ENCODE measurements at places on chromosomes 5 and 9. TPM values are rescaled to one million over a fixed set of nuclear protein-coding genes. Genes with fewer than 3 reads are reported as not detected.

GNA14 gene
- total RNA-seq = 10.4 TPM

C5orf63 gene
- 8.5 TPM for total RNA-seq

CEL gene
- total RNA-seq = 1.0 TPM

GBGT1 gene
- 21.6 TPM for total RNA-seq

OCLN gene
- 127 TPM for total RNA-seq

GRCh38 chr9:135356796-135357195, 122.8 kb upstream of the PPP1R26 start:
- H3K36me3 ChIP-seq = no peaks in the 10 kb centered on the region
- no peaks in the 10 kb centered on the region for H3K27me3 ChIP-seq
- DNase-seq = no peak
- no peak overlapping the region for H3K4me3 ChIP-seq
- H3K4me1 ChIP-seq = no peaks in the 10 kb centered on the region

GRCh38 chr9:135485385-135485784, 5.8 kb downstream of the PPP1R26 start:
- no peaks in the 10 kb centered on the region for H3K36me3 ChIP-seq
- no peaks in the 10 kb centered on the region for H3K4me1 ChIP-seq
- no peaks in the 10 kb centered on the region for H3K27me3 ChIP-seq
- DNase-seq = no peak
- H3K27ac ChIP-seq = no peak overlapping the region
- no peak overlapping the region for H3K4me3 ChIP-seq

DNA sequence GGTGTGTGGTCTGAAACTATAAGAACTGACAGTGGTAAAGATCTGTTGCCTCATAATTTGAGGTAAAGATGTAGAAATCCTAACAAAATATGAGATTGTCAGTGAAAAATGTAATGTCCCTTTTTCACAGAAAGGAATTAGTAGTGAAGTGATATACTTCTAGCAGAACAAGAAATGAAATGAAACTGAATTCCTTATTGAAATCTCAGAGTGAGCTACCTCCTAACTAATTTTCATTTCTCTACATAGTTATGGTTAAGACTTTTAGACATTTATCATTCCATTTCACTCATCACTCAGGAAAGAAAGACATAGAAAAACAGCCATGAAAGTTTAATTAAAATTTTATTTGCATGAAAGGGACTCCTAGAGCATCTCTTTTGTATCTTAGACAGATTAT, 48.7 kb downstream of the TMEM174 start:
- no peak overlapping the region for H3K4me3 ChIP-seq
- DNase-seq = no peak
- no peaks in the 10 kb centered on the region for H3K36me3 ChIP-seq
- H3K27me3 ChIP-seq = no peaks in the 10 kb centered on the region
- no peak overlapping the region for H3K27ac ChIP-seq
- H3K4me1 ChIP-seq = no peaks in the 10 kb centered on the region

DNA sequence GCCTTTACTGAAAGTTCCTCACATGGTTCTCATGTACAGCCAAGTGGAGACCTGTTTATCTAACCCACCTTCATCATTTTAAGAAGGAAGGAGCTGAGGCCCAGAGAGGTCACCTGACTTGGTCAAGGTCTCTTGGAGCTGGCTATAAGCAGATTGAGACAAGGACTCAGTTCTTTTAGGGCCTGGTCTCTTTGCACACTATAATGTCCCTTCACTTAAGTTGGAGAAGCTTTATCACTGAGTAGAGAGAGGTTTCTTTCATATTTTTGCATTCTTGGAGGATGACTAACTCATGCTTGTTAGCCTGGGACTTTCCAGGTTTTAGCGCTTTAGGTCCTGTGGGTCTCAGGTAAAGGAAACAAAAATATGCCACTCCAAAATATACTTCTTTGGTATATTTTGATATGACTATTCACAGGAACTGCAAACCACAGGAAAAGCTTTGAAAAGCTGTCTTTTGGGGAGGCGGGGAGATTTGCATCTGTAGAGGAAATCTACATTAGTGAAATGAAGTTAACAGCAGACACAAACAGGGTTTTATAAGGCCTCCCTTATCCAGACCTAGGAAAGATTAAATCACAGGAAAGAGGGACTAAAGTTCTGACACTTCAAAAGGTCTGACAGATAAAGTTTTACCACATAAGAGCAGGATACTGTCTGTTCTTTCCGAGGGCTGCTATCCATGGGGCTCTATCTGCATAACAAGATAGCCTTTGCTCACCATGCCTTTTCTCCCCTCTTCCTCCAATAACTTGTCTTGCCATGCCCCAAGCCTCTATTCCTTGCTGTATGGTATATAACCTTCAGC, 95.8 kb upstream of the ANKRD55 start:
- DNase-seq = no peak
- H3K27ac ChIP-seq = no peak overlapping the region
- H3K4me3 ChIP-seq = no peak overlapping the region
- H3K4me1 ChIP-seq = peaks cover 2% of the 10 kb centered on the region
- no peaks in the 10 kb centered on the region for H3K36me3 ChIP-seq
- H3K27me3 ChIP-seq = no peaks in the 10 kb centered on the region

DNA sequence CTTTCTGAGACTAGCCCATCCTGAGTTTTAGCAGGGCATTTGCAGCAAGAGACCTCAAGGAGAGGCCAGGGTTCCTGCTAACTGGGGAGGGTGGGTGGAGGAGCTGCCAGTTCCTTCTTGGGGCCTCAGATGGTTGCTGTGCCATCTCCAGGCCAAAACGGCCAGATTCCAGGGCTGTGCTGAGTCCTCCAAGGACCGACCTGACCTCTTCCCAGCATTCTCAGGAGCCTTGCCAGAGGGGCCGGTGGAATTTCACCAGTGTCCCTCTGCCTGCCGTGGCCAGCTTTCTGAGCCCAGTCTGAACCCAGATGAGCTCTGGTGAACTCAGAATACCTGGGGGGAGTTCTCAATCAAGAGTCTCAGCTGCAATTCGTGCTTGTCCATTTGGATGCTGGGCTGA, 54.3 kb downstream of the TSTD2 start:
- no peak for DNase-seq
- H3K36me3 ChIP-seq = no peaks in the 10 kb centered on the region
- H3K4me3 ChIP-seq = no peak overlapping the region
- no peak overlapping the region for H3K27ac ChIP-seq
- no peaks in the 10 kb centered on the region for H3K4me1 ChIP-seq

DNA sequence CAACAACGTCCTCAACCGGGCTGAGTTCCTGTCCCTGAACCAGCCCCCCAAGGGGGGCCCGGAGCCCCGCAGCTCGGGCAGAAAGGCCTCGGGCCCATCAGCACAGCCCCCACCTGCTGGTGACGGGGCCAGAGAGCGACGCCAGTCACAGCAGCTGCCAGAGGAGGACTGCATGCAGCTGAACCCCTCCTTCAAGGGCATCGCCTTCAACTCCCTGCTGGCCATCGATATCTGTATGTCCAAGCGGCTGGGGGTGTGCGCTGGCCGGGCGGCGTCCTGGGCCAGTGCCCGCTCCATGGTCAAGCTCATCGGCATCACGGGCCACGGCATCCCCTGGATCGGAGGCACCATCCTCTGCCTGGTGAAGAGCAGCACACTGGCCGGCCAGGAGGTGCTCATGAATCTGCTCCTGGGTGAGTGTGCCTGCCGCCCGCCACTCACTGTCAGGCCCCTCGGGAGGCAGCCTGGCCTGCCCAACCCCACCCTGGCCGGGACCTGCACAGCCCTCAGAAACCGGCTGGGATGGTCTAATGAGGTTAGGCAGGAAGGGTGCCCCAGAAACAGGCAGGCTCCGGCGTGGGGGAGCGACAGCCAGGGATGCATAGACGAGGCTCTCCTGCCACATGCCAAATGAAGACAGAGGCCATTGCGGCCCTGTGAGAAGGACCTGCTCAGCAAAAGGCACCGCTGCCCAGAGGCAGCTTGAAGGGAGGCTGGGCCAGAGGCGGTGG, 678 bp downstream of the PLPP7 start:
- H3K36me3 ChIP-seq = no peaks in the 10 kb centered on the region
- H3K4me1 ChIP-seq = no peaks in the 10 kb centered on the region
- no peaks in the 10 kb centered on the region for H3K27me3 ChIP-seq
- no peak for DNase-seq
- H3K27ac ChIP-seq = no peak overlapping the region
- H3K4me3 ChIP-seq = peak overlapping the region; percentile 5

- no peaks in the 10 kb centered on the region for H3K4me1 ChIP-seq
- no peaks in the 10 kb centered on the region for H3K27me3 ChIP-seq
- no peak for DNase-seq
- no peaks in the 10 kb centered on the region for H3K36me3 ChIP-seq
- no peak overlapping the region for H3K27ac ChIP-seq
These were observed 26.8 kb downstream of the PLAC8L1 start for GRCh38 chr5:146078566-146078965.

DNA sequence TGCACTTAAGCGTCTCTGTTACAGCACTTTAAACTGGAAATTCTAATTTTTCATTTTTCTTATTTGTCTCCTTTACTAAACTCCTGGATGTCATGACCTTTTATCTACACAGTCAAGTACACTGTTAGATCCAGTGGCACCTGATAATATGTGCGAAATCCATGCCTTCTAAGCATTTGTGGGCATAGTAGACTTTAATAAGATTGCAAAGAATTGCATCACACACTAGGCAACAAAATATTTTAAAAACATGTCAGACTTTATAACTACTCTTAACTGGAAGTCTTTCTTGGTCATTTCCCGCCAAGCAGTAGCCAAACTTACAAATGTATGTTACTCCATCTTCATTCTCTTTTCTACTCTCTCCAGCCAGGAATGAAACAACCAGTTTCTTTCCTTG, 5.0 kb upstream of the SPINK1 start:
- H3K4me1 ChIP-seq = no peaks in the 10 kb centered on the region
- no peaks in the 10 kb centered on the region for H3K36me3 ChIP-seq
- H3K27me3 ChIP-seq = no peaks in the 10 kb centered on the region
- no peak for DNase-seq
- no peak overlapping the region for H3K27ac ChIP-seq

GRCh38 chr5:83844449-83845068, 123.9 kb upstream of the HAPLN1 start:
- no peak overlapping the region for H3K27ac ChIP-seq
- H3K36me3 ChIP-seq = no peaks in the 10 kb centered on the region
- no peaks in the 10 kb centered on the region for H3K27me3 ChIP-seq

- no peak overlapping the region for H3K4me3 ChIP-seq
- DNase-seq = no peak
- no peaks in the 10 kb centered on the region for H3K4me1 ChIP-seq
- H3K27ac ChIP-seq = no peak overlapping the region
- H3K27me3 ChIP-seq = no peaks in the 10 kb centered on the region
These were observed 452.0 kb downstream of the DMRTA1 start for GRCh38 chr9:22898591-22898990.

DNA sequence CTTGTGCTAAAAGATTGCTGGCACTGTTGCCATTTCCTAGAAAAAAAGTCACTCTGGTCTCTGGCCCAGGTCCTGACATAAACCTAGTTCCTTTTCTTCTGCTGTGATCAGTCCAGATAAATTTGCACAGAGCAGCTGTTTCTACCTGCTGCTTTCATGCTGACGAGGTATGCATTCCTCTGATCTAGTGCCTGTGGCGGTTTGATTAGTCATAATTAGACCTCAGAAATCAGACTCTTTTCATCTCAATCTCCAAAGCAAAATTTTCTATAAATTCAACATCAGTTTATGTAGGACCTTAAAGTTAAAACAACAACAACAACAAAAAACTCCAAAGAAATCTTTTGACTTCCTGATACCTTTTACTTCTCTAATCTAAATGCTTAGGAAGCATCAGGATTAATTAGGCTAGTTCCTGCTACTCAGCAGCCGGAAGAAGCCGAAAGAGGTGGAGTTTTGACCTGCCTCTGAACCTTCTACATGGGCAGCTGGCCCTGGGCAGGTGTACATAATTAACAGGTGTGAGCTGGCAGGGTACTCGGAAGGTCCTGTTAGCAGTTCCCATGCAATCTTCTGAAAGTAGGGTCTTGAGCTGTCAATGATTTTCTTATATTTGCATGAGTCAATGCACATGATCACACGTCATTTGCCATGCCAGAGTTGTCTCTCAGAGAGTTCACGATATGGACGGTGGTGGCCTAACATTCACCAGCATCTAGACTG, 83.3 kb upstream of the CCDC112 start:
- no peaks in the 10 kb centered on the region for H3K27me3 ChIP-seq
- H3K36me3 ChIP-seq = no peaks in the 10 kb centered on the region
- no peak overlapping the region for H3K27ac ChIP-seq
- no peak overlapping the region for H3K4me3 ChIP-seq

DNA sequence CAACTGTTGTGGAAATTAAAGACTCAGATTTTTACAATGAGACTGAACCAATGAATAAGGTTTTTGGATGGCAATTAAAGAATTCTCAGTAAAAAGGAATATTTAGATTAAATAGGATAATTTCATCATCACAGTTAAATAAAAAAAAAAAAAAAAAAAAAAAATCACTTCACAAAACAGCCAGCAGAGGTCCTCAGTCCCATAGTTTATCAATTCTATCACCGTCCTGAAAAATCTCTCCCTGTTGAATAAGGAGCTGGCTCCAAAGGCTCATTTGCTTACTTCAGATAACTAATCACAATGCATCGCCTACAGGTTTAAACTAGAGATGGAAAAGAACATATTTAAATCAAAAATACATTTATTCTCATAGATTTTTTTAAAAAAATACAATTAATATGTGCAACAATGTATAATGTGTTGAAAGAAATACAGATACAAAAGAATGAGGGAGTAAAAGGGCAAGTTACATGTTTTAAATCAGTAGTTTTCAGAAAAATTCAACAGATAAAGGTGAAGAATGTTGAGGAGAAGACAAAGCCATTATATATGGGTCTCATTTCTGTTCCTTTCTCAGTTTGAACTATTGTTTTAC, 175.8 kb upstream of the CHD1 start:
- DNase-seq = no peak
- no peaks in the 10 kb centered on the region for H3K4me1 ChIP-seq
- no peaks in the 10 kb centered on the region for H3K27me3 ChIP-seq
- H3K36me3 ChIP-seq = no peaks in the 10 kb centered on the region
- no peak overlapping the region for H3K4me3 ChIP-seq
- no peak overlapping the region for H3K27ac ChIP-seq

- DNase-seq = no peak
- no peaks in the 10 kb centered on the region for H3K36me3 ChIP-seq
- H3K4me1 ChIP-seq = peaks cover 2% of the 10 kb centered on the region
- no peak overlapping the region for H3K4me3 ChIP-seq
- no peaks in the 10 kb centered on the region for H3K27me3 ChIP-seq
These were observed 186.3 kb downstream of the KDM4C start for GRCh38 chr9:6944093-6944551.

DNA sequence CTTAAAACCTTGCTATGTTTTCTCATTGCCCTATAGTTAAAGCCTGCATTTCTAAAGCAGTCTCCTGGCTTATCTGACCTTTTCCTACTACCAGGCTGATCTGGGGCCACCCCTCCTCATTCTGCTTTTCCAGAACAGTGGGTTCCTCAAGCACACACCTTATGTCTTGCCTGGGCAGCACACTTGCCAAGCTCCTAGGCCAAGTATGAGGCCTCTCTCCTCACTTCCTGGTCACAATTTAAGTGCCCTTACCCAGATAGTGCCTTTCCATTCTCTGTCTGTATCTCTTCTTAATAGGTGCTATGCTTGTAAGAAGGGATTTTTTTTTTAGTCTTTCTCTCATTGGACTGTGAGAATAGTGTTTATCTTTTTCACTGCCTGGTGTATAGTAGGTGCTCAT, 39.7 kb downstream of the HMGCS1 start:
- no peak overlapping the region for H3K4me3 ChIP-seq
- H3K36me3 ChIP-seq = no peaks in the 10 kb centered on the region
- no peak for DNase-seq
- H3K4me1 ChIP-seq = no peaks in the 10 kb centered on the region
- H3K27ac ChIP-seq = no peak overlapping the region
